ENCODE measurements at places on chromosomes 12 and 14.

DNA sequence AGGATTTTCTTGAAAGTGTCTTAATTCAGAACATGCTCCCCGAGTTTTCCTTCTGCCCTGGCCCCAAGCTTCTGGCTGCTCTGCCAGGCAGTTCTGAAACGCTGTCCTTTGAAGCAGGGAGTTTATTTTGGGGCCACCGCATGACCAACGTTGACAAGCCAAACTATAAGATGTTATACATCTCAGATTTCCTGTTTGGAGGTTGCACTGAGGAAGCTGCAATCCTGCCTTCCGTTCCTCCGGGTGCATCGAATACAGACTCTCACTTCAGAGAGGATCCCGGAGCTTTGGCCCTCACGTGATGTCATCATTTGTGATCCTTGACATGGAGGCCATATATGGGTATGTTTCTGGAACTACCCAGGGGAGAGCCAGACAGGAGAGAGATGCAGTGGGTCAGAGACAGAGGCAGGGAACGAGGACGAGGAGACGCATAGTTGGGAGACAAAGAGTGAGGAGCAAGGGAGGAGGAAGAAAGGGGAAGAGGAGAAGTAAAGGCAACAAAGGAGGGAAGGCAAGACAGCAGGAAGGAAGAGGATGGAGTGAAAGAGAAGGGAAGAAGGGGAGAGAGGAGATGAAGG, at the start of gene ASB2:
Gene ASB2, minus strand, starts transcription at position 94 of the 581 bp plus-strand sequence. CDS start 12,031 bp downstream, outside the sequence.
- DNase-seq: no peak

GRCh38 chr12:74499192-74499591, 38.4 kb upstream of the ATXN7L3B start:
- DNase-seq: no peak

DNA sequence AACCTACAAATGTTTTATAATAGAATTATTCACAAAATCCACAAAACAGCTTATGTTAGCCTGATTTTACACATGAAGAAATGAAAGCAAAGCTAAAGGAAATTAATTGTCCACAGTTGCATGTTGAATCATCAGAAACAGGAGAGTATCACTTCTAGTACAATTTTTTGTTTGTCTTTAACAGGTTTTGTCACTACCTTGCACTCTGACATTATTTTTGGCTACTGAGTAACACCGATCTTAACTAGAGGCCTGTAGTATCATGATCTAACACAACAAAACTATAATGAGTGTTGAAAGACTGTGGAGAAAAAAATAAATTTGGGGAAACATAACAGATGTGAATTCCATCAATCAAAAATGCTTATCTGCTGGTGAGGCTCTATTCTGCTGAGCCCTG, 60.1 kb downstream of the TAOK3 start:
- DNase-seq: no peak

DNA sequence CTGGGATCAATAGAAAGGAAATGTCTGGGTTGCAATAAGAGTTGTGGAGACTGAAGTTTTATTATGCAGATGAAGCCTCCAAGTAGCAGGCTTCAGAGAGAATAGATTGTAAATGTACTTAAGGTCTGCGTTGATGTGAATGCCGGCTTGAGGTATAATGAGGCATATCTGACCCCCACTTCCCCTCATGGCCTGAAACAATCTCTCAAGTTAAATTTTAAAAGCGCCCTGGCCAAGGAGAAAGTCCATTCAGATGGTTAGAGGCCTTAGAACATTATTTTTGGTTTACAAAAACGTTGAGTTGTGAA, 28.3 kb upstream of the HIGD1C start:
- DNase-seq: no peak

DNA sequence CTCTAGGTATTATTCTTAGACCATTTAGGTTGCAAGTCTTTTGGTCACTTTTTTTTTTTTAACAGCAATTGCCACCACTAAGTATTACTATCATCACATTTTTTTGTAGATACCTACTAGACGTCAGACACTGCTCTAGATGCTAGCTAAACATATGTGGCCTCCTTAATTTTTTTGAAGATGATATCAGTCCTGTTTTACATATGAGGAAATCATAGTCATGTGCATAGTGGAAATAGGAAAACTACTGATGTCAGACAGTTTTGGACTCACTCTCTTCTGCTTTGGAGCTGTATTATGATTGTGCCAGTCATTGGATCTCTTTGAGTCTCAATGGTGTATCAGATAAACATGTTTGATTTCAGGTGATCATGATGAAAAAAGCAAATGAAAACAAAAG, 304.3 kb downstream of the DIO2 start:
- DNase-seq: no peak

DNA sequence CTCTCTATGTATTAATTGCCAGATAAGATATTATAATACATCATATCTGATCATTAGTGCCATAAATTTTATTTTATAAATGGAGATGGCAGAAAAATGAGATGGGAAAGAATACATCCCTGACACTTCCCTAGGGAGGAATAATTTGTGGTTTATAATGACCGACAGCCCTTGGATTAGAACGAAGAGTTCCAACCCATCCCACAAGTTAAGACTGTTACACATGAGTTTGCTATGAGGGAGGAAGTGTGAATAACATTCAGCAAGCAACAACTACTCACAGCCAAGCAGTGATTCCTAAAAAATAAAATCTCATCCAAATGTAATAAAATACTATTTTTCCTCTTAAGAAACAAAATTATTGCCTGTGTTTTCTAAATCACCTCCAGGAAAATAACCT, 299.0 kb downstream of the CCDC91 start:
- DNase-seq: no peak

- no peak for DNase-seq
Measured at GRCh38 chr14:100587763-100588411, 670 bp upstream of the BEGAIN start.

DNA sequence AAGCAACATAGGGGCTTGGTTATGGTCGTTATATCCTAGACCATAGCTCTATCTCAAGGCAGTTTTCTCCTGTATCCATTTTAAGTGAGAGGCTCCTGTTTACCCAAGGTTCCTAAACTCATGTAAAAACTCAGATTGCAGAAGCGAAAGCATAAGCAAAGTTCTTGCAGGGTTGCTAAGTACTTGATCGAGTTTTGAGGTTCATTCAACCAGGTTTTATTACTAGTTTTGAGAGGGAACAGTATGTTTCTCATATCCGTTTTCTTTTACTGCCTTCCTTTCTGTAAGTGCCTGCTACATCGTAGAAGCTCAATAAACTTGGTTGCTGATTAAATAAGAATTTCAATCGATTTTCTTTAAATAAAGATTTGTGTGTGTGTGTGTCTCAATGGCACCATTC, 5.1 kb downstream of the AKAP3 start:
- DNase-seq: no peak

DNA sequence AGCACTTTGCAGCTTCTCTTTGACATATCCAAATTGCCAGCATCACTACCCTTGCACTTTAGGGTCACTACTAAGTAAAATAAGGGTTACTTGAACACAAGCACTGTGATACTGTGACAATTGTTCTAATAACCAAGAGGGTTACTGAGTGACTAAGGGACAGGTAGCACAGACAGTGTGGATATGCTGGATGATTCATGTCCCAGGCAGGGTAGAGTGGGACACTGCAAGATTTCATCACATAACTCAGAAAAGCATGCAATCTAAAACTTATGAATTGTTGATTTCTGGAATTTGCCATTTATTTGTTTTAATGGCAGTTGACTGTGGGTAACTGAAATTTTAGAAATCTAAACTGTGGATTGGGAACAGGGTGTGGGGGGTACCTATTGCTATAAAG, 218.8 kb downstream of the KITLG start:
- no peak for DNase-seq

GRCh38 chr12:24615967-24616411, 332.9 kb downstream of the BCAT1 start:
- no peak for DNase-seq

GRCh38 chr14:92800012-92800411, 5.9 kb downstream of the GOLGA5 start:
- DNase-seq: no peak

- no peak for DNase-seq
Measured at GRCh38 chr12:109952873-109953272, 43.3 kb downstream of the GIT2 start.

DNA sequence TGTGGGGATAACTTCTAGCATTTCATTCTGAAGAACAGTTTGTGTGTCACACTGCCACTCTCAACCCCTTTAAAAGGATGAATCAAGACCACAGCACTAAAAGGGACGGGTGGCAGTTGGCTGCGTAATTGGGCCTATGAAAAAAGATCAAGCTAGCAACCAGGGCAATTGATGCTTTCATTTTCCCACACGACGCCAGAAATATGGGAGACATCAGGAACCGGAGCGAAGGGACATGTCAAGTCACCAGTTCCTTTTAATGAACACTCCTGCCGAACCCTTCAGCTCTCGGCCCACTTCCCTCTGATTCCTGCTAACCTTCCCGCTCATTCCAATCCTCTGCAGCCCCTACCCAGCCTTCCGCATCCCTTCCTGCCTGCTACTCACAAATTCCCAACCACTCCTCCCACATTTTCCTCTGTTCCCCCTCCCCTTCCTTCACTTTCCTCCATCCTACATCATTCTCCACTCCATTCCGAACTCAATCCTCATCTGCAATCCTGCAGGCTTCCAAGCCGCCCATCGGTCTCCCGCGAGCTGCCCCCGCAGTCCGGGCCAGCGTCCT, 753 bp downstream of the CSRNP2 start:
- DNase-seq: no peak

- DNase-seq: no peak
Measured at GRCh38 chr14:51544901-51545300, 106.8 kb upstream of the FRMD6 start.

DNA sequence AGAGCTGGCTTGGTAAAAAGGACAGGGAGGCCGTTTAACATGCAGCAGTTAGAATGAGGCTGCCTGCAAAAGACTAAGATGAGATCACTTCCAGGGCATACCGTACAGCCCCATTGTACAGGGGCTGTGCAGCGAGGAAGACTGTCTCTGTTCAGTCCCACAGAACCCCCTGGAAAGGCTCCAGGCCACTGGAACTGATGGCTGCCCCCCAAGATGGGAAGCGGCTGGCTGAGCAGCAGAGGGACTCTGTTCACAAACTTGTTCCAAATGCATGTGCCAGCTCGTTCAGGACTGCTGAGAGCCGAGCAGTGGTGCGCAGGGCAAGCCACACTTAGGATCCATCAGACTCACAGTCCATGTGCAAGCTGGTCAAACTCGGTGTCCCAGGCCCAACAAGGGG, 82.9 kb downstream of the CHGA start:
- no peak for DNase-seq

DNA sequence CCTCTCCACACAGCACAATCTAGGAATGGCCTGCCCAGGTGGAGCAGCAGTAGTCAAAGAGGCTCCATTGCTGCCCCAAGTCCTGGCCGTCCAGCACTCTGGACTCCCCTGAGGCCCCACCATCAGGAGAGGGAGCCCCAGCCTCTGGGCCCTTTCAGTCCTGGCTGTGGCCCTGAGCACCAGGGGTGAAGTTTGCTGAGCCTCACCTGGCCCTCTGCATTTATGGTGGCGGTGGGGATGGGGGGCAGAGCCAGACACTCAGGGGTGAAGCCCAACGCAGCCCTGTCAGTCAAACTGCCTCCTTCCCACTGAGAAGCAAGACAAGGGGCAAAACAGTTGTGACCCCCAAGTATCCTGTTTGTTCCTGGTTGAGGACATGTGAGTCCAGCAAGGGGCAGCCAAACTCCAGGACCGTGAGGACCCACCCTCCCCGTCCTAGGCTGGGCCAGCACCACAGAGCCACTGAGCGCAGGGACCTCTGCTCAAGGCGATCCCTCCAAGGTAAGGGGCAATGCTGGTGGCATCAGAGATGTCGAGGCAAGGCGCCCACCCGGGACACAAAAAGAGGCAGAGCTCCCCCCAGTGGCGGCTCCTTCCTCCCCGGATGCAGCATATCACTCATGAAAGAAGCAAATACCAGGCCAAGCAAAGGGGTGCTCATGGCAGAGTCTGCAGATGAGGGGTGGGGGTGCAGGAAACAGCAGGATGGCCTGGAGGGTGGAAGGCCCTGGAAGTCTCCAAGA, 4.8 kb upstream of the AMN start:
- DNase-seq: peak; percentile 73

DNA sequence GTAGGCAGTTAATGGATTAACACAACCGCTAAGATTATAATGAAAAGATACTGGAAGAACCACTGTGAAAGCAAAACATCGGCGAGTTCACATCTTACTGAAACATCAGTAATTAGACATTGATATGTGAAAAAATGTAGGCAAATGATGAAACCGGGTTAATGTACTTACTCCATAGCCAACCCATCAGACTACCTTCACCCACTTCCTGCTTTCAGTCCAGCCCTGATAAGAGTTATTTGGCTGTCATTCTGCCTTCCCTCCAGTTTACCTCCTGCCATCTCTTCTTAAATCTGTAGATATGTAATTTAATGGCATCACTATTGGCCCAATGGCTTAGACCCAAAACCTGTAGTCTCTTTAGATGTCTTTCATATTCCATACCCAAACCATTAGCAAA, 46.0 kb upstream of the LGR5 start:
- DNase-seq: no peak

- no peak for DNase-seq
Measured at GRCh38 chr14:31505411-31505810, 17.6 kb upstream of the GPR33 start.

DNA sequence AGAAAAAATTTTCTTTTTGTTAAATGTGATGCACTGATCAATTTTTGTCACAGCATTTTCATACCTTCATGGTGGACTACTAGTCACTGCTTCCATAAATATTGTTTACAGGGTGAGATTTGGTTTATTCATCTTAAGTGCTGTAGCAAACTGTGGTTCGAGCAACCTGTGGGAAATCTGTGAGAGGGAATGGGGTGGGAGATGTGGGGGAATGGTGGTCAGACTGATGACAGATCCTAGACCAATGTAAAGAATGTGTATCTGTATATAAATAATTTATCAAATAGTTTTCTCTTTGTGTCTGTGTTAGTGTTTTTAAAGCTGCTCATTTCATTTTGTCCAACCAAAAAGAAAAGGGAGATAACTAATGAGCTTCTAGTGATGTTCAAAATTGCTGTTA, 26.7 kb downstream of the CSRP2 start:
- DNase-seq: no peak

DNA sequence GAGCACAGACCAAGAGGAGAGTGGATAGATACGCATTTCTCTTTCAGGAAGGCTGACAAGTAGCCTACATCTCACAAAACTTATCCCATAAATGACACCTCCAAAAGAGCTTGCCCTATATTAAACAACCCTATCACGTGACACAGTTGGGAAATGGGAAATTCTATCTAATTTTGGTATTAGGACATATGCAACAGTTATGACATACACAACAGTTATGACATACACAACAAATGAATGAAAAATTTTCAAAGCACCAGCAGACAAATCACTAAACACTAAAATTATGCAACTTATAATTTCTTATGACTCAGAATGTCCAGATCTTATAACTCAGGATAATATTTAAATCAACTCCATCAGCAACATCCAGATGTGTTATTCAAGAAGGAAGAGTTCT, 54.1 kb downstream of the DUSP16 start:
- no peak for DNase-seq

- DNase-seq: no peak
Measured at GRCh38 chr12:102745971-102746600, 171.0 kb downstream of the PAH start.

GRCh38 chr14:92252323-92252722, 70.6 kb upstream of the SLC24A4 start:
- no peak for DNase-seq

Data from D721Med (cell line).